T-helper 2 cell (primary cell): ENCODE measurements at places on chromosomes 3 and 15.

- no peak for DNase-seq
Measured at GRCh38 chr3:10674578-10674977, 141.4 kb upstream of the SLC6A11 start.

GRCh38 chr3:11568503-11569155 is 75.1 kb downstream of the VGLL4 start:
- DNase-seq: no peak

DNA sequence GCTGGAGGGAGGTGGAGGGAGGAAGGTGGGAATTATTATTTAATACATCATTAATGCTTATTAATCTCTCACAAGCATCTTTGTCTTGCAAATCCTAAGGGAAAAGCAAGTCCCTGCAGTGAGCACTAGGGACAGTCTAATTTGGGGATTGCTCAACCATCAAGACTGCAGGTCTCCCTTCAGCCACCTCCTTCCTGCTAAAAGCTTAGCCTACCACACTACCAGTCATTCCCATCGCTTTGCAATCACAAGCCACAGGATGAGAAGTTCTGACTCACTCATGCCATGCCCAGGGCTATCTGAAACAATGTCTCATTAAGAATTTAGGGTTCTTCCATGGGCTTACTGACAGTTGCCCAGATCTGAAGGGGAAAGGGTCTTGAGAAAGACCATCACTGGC is 51.0 kb upstream of the EIF1B start:
- DNase-seq: no peak

DNA sequence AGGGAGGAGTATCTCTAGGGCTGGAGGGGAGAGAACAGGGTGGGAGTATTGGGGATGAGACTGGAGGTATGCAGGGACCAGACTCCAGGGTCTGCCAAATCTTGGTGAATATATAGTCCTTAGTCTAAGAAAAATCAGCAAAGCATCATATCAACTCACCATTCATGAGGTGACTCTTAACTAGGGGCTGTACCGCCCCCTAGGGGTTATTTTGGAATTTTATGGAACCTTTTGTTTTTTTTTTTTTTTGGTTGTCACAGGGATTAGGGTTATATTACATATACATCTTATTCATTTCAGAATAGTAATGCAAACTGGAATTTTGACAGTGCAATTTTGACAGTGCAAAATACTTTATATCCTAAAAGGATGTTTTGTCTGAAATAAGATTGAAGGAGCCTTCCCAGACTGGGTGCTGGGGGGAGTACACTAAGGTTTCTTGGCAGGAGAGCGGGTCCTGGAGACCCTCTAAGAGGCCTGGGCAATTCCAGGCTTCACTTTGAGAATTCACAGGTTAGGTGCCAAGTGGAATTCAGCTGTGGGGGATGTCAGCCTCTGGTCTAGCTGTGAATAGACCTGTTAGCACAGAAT is 7.5 kb downstream of the CMTM7 start:
- no peak for DNase-seq

GRCh38 chr15:34613301-34613700 is 29.9 kb upstream of the GOLGA8B start:
- no peak for DNase-seq

GRCh38 chr3:62965311-62965710 is 90.1 kb upstream of the CADPS start:
- DNase-seq: no peak

- no peak for DNase-seq
Measured at GRCh38 chr3:111808439-111808838, 50.6 kb upstream of the PHLDB2 start.

DNA sequence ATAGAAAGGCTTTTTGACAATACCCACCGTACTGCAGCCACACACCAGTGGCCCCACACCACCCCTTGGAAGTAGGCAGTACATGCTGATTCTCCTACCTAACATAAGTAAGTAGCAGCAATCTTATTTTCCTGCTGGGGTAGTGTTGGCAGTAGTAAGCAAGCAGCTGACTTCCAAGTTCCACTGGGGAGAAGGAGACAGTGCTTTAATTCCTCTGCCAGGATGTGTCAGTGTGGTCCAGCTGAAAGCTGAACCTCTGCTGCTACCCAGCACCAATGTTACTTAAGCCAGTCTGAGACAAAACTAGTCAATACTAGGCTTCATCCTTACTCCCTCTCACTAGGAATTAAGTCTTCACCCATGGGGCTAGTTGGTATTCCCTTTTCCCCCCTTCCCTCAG is 74.7 kb downstream of the DZIP3 start:
- no peak for DNase-seq

DNA sequence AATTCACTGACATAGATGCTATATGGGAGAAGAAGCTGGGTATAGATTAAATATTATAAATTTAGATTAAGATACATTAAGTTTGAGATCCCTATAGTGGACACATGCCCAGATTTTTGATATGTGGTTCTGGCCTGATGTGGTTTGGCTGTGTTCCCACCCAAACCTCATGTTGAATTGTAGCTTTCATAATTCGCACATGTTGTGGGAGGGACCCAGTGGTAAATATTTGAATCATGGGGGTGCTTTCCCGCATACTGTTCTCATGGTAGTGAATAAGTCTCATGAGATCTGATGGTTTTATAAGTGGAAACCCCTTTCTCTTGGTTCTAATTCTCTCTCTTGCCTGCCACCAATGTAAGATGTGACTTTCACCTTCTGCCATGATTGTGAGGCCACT is 189.4 kb upstream of the CD96 start:
- no peak for DNase-seq

GRCh38 chr3:147210676-147211075 is 195.7 kb downstream of the ZIC4 start:
- no peak for DNase-seq

DNA sequence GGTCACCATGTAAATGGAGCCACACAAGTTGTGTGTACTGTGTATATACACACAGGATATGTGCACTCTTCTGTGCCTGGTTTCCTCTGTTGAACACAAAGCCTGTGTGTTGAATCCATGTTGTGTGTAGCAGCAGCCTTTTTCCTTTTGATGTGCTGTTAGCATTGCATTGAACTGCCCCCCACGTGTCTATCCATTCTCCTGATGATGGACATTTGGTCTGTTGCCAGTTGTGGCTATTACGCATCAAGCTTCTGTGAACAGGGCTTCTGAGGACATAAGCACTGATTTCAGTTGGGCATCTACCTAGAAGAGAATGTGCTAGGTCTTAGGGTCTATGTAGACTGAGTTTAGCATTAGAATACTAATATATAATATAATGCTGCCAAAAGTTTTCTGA is 77.4 kb downstream of the LSM3 start:
- no peak for DNase-seq

GRCh38 chr3:184911570-184911969 is 99.6 kb downstream of the VPS8 start:
- DNase-seq: no peak

- DNase-seq: no peak
Measured at GRCh38 chr15:41493902-41494189, 172 bp downstream of the ITPKA start.

DNA sequence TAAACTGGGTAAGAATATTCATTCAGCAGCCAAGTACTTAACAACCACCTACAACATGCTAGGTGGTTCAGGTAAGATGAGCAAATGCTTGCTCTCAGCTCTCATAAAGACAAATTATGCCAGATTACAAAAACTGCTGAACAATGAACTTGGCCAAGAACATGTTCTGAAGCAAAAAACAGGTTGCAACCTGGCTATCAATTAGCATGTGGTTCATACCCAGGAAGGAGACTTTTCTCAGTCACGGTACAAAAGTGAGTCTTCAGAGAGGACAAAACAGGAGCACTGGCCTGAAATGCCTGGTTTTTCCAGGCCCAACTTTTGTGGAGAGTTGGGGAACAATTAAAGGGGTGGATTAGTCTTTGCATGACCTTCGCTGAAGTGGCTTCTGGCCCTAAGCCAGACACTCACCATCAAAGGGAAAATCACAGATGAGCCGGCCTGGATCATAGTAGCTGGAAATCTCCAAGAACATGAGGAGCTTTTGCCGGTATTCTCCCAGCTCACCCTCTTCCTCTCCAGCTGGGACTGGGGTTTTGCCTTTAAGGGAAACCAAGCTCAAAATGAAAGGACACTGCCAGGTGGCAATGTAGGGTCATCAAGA is 7.6 kb upstream of the PLA2G4F start:
- DNase-seq: no peak

- DNase-seq: no peak
Measured at GRCh38 chr3:189745622-189746021, 114.4 kb downstream of the TP63 start.

DNA sequence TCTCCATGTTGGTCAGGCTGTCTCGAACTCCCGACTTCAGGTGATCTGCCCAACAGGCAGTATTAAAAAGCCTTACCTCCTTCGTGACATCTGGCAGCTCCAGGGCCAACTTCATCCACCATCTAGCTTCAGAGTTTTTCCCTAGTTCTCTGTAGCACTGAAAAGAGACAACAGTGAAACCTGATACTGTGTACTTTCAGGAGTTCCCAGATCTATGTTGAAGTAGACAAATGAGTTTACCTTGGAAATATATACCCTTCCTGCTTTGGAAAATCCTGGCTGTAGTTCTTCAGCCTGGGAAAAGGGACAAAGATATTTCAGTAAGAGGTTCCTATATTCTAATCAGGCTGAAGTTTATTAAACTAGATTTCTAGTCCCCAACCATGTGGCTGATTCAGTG is 18.0 kb downstream of the RMDN3 start:
- DNase-seq: no peak
